ENCODE measurements at places on chromosomes 3 and 15. TPM values are rescaled to one million over a fixed set of nuclear protein-coding genes. Genes with fewer than 3 reads are reported as not detected.

- no peaks in the 10 kb centered on the region for H3K27me3 ChIP-seq
- H3K4me3 ChIP-seq, result no peak overlapping the region
- H3K36me3 ChIP-seq, result no peaks in the 10 kb centered on the region
- DNase-seq, result no peak
Measured at GRCh38 chr3:109025896-109026295, 72.2 kb upstream of the GUCA1C start.

DNA sequence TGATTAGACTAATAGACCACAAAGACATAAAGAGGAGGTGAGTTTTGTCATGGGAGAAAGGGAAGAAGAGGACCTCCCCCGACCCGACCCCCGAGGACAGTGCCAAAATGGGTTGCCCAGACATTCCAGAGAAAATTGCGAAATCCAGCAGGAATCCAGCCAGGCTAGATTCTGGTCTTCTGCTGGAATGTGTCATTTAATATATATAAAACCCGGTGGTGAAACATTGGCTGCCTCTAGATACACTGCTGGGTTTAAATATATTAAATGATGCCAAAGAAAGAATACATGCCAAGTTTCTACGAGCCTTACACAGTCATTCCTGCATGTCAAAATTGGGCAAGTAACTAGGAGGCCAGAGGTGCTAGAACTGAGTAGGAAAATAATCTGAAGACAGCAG, 45.3 kb upstream of the SPESP1 start:
- peaks cover 7% of the 10 kb centered on the region for H3K27me3 ChIP-seq
- no peak overlapping the region for H3K27ac ChIP-seq
- H3K4me1 ChIP-seq, result no peaks in the 10 kb centered on the region
- no peak for DNase-seq

DNA sequence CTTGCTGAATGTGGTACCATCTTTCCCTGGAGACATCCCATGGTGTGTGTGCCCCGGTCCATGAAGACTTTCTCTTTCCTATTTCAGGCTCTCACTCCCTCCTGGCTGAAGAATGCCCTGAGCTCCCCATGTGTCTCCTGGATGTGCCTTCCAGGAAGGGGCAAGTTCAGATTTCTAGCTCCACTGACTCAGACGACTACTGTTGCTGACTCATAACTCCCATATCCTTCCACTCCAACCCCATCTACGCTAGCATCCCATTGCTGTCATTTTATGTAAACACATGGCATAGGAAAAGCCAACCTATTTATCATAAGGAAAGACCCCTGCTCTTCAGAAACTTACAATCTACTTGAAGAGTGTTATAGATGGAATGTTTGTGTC, 95.0 kb downstream of the ADCY5 start:
- H3K4me3 ChIP-seq, result no peak overlapping the region
- no peak overlapping the region for H3K27ac ChIP-seq
- H3K27me3 ChIP-seq, result peaks cover 3% of the 10 kb centered on the region

TOPAZ1 gene
- total RNA-seq, result not detected

DNA sequence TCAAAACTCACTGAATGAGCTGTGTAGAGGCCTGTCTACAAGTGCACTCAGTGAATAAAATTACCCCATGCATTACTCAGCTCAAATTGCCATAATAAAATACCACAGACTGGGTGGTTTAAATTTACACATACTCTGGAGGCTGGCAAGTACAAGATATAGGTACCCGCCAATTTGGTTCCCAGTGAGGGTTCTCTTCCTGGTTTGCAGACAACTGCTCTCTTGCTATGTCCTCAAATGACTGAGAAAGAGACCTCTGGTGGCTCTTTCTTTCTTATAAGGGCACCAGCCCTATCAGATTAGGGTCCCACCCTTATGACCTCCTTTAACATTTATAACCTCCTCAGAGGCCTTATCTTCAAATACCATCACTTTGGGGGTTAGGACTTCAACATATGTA, 237.0 kb downstream of the CPNE4 start:
- DNase-seq, result no peak
- no peak overlapping the region for H3K27ac ChIP-seq
- no peaks in the 10 kb centered on the region for H3K36me3 ChIP-seq
- no peaks in the 10 kb centered on the region for H3K27me3 ChIP-seq
- H3K4me3 ChIP-seq, result no peak overlapping the region

- no peak overlapping the region for H3K4me3 ChIP-seq
- H3K36me3 ChIP-seq, result no peaks in the 10 kb centered on the region
- peaks cover 15% of the 10 kb centered on the region for H3K4me1 ChIP-seq
- no peak for DNase-seq
- no peaks in the 10 kb centered on the region for H3K27me3 ChIP-seq
Measured at GRCh38 chr3:43388915-43389314, 102.6 kb downstream of the SNRK start.

GRCh38 chr3:44104668-44105321, 136.9 kb upstream of the TOPAZ1 start:
- DNase-seq, result no peak
- no peaks in the 10 kb centered on the region for H3K27me3 ChIP-seq
- H3K4me3 ChIP-seq, result no peak overlapping the region
- no peaks in the 10 kb centered on the region for H3K36me3 ChIP-seq

- H3K4me1 ChIP-seq, result peaks cover 16% of the 10 kb centered on the region
- H3K4me3 ChIP-seq, result no peak overlapping the region
- H3K27ac ChIP-seq, result no peak overlapping the region
- H3K36me3 ChIP-seq, result no peaks in the 10 kb centered on the region
Measured at GRCh38 chr3:183372911-183373310, 55.5 kb downstream of the MCF2L2 start.

DNA sequence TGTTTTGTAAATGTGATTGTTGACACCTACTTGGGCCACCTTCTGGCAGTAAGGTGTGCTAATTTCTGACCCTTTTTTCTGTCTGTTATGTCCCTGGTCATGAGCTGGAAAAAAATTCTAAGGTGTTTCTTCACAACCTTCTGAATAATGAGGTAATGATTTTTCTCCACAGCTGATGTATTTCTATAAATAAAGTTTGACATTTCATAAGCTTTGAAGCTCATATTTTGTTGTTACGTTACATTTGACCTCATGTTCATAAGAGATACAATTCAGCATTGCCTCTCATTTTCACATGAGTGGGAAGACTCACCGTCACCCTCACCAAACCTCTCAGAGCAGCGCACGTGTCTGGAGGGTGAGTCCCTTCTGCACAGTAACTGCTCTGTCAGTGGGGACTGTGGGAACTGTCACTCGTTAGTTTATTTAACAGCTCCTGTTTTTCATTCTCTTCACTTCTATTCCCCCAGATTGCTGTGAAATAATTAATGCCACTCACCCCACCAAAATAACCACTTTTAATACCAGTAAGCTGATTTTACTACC, 140.9 kb downstream of the PLCL2 start:
- no peaks in the 10 kb centered on the region for H3K36me3 ChIP-seq
- H3K27ac ChIP-seq, result no peak overlapping the region
- H3K27me3 ChIP-seq, result no peaks in the 10 kb centered on the region
- H3K4me3 ChIP-seq, result no peak overlapping the region
- H3K4me1 ChIP-seq, result peaks cover 32% of the 10 kb centered on the region

Data from SJSA1 (cell line).